Activated naive CD8-positive, alpha-beta T cell treated with anti-CD3 and anti-CD28 coated beads, Interleukin-2, amount 10 ng/mL, durations not matched to agents 7 days and 5 days (primary cell): ENCODE measurements at places on chromosomes 4 and X. TPM values are rescaled to one million over a fixed set of nuclear protein-coding genes. Genes with fewer than 3 reads are reported as not detected.

GRCh38 chr4:108094923-108095482 is 73.7 kb downstream of the LEF1 start:
- DNase-seq, result no peak

DNA sequence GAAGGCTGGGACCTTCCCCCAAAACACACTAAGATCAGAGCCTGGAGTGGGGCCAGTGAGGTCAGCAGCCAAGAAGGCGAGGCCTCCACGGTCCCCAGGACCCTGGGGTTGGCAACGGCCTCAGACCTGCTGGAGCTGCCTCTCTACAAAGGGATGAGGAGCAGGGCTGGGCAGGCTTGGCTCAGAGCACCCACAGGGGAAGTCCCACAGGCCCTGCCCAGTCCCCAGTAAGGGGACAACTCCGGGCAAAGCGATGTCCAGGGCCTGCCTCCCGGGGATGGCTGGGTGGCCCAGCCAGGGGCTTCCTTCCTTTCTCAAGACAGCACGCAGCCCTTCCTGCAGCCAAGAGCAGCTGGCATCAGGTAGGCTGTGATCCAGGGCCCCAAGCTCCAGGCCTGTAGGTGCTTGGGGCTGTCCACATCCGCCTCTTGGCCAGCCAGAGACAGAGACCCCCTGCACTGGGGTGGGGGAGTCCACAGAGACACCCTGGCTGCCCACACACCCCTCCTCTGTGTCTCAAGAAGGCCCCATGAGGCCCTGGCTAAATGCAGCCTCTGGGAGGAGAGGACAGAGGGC is 5.7 kb downstream of the MXD4 start:
- no peak for DNase-seq

CXCL11 gene
- not detected for total RNA-seq

SPCS3 gene
- total RNA-seq, result 146 TPM

- DNase-seq, result no peak
Observed at GRCh38 chrX:146241902-146242301, 424.3 kb downstream of the SLITRK2 start.

VEGFC gene
- not detected for total RNA-seq
